ENCODE measurements at places on chromosomes 2 and 18.

DNA sequence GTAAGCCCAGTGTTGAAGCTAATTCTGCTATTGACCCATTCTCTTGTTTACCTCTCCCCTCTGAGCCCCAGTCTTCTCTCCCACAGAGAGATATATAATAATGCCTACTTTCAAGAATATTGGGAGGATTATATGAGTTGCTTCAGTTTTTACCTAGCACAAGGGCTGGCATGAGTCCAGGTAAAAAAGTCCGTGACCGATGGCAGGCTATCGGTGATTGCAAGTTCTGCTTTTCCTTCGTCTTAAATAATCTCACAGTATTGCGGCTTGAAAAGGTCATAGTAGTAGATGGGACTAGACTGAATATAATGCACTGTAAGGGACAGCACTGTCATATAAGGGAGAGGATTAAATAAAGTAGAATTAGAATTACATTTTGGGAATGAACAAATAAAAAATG, 77.6 kb downstream of the KIF5C start:
- DNase-seq: no peak

DNA sequence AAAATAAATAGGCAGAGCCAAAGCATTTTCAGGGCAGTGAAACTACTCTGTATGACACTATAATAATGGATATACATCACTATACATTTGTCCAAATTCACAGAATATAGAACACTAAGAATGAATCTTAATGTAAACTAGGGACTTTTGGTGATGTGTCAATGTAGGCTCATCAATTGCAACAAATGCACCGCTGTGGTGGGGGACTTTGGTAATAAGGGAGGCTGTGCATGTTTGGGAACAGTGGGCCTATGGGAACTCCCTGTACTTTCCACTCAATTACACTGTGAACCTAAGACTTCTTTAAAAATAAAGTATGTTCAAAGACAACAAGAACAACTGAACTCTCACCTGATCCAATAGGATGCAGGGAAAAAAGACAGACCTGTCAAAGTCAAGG, 220.7 kb downstream of the CMPK2 start:
- DNase-seq: no peak

GRCh38 chr18:79062806-79063205, 6.4 kb upstream of the ATP9B start:
- no peak for DNase-seq

DNA sequence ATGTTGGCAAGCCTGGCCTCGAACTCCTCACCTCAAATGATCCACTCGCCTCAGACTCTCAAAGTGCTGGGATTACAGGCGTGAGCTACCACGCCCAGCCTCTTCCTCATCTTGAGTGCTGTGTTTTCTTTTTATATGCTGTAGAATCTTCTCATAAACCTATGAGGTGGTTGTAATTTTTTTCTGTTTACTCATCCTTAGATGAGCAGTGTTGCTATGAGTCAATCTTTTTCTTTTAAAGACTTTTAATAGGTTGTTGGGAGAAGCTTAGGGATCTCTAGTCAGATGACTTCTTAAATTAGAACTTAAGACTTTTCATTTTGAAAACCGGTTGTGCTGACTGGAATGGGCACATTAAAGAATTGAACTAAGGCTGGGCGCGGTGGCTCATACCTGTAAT, 8.7 kb upstream of the AAK1 start:
- peak; percentile 92 for DNase-seq

DNA sequence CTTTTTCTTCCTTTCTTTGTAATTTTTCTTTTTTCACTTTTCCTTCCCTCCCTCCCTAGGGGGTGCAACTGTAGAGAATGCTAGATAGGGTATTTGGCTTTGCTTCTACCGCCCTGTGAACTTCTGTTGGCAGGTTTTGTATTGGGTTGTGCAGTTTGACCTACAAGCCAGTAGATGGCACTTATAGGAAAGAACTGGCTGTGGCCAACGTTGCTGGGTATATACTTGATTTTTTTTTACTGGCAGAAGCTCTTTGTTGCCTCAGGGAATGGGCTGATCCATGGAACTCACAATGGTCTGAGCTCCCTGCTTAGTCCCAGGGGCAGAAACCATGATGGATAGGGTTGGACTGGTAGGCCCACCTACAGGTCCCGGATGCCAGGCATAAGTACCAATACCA, 1019.5 kb upstream of the LRRTM1 start:
- peak; percentile 3 for DNase-seq

DNA sequence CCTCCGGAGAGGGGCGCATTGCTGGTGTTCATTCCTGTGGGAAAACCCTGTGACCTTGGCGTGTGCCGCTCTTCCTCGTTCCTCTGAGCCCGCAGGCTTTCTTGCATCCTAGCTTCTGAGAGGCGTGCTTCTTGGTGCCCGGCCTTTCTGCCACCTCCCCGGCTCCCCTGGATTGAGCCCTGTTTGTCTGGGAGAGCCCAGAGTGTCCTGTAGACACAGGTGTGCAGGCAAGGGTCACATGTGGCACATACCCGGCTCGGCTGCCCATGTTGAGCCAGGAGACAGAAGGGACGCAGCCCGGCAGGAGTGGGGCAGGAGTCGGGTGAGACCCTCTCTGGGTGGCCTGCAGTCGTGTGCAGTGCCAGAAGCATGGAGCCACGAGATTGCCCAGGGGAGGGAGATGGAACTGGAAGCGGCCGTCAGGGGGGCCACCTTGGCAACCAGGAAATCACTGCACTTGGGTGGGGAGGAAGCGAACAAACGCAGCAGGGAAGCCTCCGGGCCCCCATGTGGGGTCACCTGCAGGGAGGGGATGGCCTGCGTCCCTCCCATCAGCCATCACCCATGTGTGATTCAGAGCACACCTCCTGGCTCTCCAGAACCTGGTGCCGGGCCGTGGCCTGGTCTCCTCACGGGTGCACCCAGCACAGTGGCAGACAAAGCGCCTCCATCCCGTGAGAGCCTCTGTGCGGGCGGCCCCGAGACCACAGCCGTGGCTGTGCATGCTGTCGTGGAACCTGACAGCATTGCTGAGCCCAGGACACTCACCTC, 92.9 kb downstream of the SH3BP4 start:
- DNase-seq: no peak

GRCh38 chr2:69453475-69454129, 16.4 kb upstream of the NFU1 start:
- DNase-seq: no peak

DNA sequence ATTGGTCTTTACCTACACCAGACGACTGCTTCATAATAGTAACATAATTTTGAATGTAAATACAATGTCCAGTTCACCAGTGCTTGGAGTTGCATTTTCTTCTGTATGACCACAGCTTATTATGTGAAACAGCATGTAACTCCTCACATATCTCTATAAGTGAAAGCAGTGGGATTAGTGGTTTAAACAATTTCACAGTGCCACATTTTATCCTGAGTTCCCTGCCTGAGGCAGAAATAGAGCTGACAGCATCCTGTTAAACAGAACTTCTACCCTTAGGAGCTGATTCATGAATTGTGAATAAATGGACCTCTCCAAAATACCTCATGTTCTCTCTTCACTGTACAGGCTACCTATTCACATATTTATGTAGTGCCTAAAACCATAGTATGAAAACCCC, 542.3 kb upstream of the VWC2L start:
- no peak for DNase-seq

GRCh38 chr2:234960175-234961088, 8.6 kb downstream of the SH3BP4 start:
- no peak for DNase-seq

- DNase-seq: peak; percentile 81
These were observed 4.9 kb upstream of the ST3GAL5 start for GRCh38 chr2:85893428-85894258.

GRCh38 chr18:47680488-47680887, 250.0 kb downstream of the SMAD2 start:
- no peak for DNase-seq

DNA sequence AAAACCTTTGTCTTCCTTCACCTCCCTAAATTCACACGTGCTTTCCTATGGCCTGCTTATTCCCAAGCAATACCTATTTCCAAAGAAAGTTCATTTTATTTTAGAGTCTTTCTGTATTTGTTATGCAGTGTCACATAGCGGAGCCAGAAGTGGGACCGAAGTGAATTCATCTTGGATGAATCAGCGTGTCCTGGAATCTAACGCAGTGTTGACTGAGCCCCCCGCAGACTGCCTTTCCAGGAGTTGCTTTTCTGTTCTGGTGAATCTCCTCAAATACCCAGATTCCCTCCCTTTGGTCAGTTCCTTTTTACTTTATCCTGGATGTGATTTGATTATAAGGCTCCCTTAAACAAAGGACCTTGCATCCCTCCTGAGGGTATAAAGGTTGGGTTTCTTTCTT, 10.8 kb downstream of the ALPP start:
- DNase-seq: peak; percentile 18

- DNase-seq: no peak
These were observed 75.8 kb downstream of the ARHGEF4 start for GRCh38 chr2:130912471-130912870.

GRCh38 chr2:149167941-149168340, 129.4 kb downstream of the LYPD6B start:
- peak; percentile 38 for DNase-seq

DNA sequence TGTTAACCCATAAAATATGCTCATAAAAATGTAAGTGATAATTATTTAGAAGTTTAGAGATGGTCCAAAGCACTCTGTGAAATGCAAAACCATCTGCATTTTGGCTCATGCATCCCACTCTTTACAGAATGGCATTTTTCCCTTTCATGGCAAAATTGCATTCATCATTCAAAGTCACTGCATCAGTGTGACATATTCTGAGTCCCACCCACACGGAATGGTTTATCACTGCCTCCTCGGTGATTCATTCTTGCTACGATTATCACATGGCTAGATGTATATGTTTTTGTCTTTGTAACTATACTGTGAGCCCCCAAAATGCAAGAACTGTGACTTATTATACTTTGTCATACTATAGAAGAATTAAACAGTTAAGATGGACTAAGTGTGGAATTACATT, 293.0 kb downstream of the LRATD1 start:
- no peak for DNase-seq

GRCh38 chr2:193350509-193350908, 1155.8 kb upstream of the TMEFF2 start:
- DNase-seq: no peak

- no peak for DNase-seq
These were observed 126.0 kb downstream of the MBP start for GRCh38 chr18:77006305-77007175.

DNA sequence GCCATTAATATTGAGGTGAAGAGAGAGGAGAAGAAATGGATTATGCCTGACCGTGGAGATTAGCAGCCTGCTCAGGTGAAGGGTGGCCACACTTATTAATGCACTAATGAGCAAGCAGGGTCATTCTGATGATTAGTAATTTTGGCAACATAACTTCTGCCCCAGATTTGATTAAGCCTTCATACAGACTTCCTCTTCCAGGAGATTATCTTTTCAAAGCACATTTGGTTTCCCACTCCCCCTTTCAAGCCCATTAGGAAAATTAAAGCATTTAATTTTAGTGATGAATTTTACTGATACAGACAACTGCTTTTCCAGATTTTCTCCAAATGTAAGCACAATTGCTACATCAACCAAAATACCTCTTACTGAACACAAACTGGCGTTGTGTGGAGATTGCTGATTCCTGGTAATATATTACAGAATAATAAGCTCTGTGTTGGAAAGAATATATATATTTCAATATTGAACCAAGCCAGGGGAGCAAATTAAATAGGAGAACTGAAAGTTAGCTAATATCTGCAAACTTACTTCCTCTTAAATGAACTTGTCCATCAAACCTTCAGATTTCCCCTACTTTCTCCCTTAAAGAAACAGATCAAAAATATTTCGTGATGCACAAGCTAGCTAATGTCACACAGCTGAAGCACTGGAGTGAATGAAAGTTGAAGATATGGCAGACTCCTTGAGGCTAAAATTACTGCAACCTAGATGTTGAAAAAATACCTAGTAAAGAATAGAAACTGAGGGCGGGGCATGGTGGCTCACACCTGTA, 140.8 kb downstream of the FAM210A start:
- no peak for DNase-seq

DNA sequence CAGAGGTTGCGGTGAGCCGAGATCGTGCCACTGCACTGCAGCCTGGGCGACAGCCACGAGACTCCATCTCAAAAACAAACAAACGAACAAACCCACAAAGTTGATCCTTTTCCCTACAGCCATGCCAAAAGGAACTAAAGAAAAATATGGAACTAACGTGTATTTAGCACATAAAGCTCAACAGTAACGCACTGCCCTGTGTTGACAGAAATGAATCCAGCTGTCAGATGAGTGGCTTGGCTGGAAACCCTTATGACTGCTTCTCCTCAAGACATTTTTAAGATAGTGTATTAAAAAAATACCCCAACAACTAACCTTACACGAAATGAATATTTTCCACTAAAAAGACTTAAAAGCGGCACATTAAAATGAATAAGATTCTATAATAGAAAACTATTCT, 62.9 kb upstream of the TUBA3E start:
- no peak for DNase-seq

DNA sequence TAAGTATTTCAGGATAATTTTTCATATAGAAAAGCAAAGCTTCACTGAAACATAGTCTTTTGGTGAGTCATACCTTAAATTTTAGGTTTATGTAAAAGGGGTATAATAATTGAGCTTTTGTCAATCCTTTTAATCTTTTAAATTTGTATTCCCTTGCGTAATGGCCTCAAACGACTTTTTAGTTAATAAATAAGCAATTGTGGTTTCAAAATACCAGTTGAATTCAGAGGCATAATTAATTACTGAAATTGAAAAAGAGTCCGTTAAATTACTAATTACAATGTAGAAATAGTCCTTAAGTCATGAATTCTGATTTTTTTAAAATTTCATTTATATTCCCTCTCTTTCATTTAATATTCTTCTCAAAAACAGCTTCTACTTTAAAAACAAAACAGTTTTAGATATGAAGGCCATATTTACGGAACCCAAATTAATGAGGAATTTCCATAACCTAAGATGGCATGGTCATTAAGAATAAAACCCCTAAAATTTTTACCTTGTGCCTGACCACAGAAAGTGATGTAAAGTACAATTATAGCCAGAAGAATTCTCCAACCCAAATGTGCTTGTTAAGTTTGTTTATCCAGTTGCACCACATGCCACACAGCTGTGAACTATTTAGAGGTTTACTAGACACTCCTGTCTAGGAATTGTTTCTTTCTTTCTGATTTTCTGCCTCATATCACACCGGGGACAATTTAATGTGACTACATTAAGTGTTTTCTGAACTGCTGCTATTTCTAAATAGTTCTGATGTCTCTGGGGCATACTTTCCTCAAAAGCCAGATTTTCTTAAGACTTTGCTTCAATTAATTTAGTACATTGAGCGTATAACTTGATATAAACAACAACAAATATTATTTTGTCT, 60.7 kb upstream of the ITGA4 start:
- DNase-seq: no peak

Data from amniotic epithelial cell (primary cell).